ENCODE measurements at places on chromosomes 1 and 21.

DNA sequence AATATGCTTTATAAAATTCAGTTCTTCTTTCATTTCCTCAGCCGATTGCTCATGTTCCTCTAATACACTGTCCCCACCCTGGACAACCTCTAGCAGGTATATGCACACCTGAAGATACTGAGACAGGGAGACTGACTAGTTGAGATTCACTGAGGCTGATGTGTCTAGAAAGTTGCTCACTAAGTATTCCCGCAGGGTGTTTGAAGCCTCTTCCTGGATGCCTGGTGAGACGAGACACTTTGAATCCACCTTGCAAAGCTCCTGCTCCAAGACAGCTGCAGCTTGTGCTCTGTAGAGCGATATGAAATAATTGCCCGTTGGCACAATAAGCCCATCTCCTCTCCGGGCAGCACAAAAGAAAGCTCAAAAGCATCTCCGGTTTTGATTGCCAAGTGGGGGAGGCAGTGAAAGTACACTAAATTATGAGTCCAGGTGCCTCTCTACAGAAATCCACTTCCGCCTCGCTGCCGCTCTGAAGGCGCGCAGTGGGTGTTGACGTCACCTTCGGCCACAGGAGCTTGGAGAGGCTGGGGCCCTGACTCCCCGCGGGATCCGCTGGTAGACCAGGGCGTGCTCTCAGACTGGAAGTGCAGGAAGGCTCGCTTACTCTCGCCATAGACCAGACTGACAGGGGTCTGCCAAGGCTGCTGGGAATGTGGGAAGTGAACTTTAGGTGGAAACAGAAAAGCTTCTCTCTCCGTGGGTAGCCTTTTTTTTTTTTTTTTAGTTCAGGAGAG is 46.3 kb downstream of the GPA33 start:
- no peak for DNase-seq

- no peak for DNase-seq
Measured at GRCh38 chr21:44047996-44048560, 36.0 kb downstream of the TRAPPC10 start.

DNA sequence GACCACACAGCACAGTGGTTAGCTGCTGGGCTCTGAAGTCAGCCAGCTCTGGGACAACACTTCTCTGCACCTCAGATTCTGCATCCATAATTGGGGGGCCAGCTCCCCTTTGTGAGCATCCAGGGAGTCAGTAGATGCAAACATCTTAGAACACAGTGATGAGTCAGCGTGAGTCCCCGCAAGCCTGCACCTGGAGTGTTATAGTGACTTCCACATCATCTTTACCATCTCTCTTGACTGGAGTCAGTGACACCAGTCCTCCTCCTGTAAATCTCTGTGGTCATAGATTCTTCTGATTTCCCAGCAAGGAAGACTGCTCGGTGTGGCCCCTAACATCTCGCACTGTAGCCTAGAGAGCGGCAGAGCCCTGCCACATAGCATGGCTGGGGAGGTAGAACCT is 13.9 kb upstream of the EDN2 start:
- DNase-seq, result no peak

DNA sequence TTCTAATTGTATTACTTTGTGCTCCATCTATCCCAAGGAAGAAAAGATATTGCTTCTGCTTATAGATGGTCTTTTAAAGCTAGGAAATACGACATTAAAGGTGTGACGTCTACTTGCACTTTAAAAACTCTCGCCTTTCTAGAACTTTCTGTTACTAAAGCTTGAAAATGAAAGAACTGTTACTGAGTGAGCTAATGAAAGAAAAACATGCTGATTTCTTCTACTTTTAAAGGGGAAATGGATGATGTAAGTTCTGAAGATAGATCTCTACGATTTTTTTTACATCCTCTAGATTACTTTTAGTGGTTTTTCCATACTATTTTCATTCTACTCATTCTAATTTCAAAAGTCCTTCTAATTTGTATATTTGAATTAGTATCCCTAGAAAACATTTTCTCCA is 387.5 kb downstream of the USP25 start:
- no peak for DNase-seq

DNA sequence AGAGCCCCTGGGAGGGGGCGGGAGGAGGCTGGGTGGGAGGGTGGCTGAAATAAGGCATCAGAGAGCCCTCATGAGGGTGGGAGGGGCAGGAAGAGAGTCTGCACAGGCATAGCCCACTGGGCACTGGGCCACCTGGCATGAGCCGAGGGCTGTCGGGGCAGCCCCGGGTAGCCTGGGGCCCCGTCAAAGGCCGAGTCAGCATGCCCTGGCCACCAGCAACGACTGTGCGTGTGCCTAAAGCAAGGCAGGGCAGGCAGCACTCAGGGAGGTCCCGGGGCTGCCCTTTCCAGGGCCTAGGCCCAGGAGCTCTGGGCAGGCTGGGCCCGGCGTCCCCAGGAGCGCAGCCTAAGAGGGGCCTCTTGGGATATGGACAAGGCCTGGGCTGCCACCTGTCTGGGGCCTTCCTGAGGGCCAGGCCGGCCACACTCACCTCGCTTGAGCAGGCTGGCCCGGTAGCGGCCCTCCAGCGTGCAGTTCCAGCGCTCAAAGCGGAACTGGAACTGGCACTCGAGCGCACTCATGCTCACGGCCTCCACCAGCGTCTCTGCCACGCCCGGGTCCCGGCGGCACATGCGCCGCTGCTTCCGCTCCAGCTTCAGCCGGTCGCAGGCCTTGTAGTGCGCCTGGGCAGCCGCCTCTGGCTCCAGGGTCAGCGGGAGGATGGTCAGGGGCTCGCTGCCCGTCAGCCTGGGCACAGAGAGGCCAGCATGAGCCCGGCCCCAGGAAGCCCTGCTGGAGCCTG is 22.7 kb downstream of the WNT9A start:
- DNase-seq, result no peak

- peak; percentile 40 for DNase-seq
Measured at GRCh38 chr1:44934791-44935190, 51.6 kb downstream of the EIF2B3 start.

GRCh38 chr1:8086055-8086454 is 59.9 kb upstream of the ERRFI1 start:
- no peak for DNase-seq

DNA sequence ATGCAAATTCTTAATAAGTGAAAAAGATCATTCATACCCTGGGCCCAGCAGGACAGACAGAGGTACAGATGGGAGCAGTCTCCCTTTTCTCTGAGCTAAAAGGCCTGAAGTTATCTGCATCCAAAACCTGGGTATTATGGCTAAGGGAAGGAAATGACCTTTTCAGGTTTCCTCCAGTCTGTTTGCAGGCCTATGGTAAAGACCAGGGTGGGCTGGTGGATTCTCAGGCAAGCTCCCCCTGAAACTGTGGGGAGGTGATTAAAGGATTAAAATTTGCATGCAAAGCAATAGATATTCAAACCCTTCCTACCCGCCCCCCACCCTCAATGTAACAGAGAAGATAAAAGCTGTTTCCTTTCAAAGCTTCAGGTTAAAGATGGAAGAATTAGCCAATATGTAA is 471.8 kb upstream of the RUNX1 start:
- DNase-seq, result no peak

DNA sequence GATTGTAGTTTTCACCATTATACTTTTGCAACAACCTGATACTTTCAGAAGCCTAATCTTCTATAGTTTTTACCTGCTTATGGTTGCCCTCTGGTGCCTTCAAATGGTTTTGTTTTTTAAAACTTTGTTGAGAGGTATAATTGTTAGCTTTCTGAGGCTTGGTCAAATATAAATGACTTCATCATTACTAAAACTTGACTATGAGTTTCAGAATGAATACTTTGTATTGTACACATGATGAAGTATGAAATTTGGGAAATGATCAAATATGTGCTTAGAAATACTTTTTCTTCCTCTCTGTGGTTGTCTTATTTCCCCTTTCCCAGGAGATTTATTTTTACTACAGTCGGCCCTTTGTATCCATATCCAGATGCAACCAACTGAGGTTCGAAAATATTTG is 151.8 kb upstream of the B3GALT2 start:
- no peak for DNase-seq

- DNase-seq, result no peak
Measured at GRCh38 chr21:42567214-42567555, 53.5 kb downstream of the SLC37A1 start.

- DNase-seq, result no peak
Measured at GRCh38 chr1:84689514-84690396, 506 bp downstream of the SSX2IP start.

DNA sequence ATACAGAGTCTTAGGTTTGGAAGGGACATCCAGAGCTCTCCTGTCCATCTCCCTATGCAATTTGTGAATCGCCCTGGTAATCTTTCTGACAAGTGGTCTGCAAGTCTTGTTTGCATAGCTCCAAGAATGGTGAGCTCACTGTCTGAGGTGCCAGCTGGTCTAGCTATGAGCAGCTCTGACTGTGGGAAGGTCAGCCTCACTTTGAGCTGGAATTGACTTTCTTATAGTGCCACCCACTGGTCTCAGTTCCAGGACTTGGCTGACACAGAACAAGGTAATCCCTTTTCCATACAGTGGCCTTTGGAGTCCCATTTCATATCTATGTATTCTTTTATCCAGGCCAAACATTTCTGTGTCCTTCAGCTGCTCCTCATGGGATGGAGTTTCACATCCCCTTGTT is 95.6 kb upstream of the C8B start:
- no peak for DNase-seq

- DNase-seq, result no peak
Measured at GRCh38 chr1:83692524-83693381, 306.2 kb downstream of the TTLL7 start.

- DNase-seq, result no peak
Measured at GRCh38 chr1:22722901-22723550, 12.4 kb downstream of the EPHB2 start.

GRCh38 chr21:45135122-45135521 is 60.7 kb downstream of the ADARB1 start:
- no peak for DNase-seq

- DNase-seq, result no peak
Measured at GRCh38 chr1:41242342-41243078, 404 bp upstream of the SCMH1 start.

DNA sequence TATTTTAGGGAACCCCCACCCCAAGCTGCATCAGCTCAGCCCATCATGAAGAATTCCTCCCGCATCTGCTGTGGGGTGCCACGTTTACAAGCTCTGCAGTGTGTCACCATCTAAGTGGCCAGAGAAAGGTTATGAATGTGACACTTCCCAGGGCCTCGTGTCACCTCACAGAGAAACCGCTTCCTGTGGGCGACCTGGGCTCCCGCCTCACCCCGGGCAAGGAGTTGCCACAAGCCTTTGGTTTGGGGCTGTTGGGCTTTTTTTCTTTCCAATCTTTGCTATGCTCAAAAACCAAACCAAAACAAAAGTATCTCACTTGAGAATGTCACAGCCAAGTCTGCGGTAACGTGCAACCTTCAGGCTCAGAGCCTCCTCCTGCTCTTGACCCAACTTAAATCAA is 82.1 kb upstream of the ARHGEF16 start:
- DNase-seq, result no peak

GRCh38 chr1:108055387-108055786 is 90.4 kb upstream of the VAV3 start:
- no peak for DNase-seq

DNA sequence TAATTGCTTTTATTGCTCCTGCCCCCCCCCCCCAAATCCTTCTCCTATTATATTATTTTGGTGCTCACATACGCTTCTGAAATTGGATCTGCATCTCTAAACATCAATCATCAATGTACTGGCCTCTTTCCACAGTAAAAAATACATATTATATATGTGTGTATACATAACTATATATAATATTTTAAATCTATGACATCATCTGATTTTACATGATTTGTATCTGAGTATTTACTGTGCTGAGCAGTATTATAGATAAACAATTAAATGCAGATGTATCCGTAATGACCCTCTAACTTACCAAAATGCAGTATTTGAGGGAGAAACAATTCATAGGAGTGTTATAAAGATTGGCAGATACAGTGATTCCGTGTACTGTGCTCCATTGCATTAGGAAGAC is 832 bp downstream of the PLPPR4 start:
- DNase-seq, result no peak

DNA sequence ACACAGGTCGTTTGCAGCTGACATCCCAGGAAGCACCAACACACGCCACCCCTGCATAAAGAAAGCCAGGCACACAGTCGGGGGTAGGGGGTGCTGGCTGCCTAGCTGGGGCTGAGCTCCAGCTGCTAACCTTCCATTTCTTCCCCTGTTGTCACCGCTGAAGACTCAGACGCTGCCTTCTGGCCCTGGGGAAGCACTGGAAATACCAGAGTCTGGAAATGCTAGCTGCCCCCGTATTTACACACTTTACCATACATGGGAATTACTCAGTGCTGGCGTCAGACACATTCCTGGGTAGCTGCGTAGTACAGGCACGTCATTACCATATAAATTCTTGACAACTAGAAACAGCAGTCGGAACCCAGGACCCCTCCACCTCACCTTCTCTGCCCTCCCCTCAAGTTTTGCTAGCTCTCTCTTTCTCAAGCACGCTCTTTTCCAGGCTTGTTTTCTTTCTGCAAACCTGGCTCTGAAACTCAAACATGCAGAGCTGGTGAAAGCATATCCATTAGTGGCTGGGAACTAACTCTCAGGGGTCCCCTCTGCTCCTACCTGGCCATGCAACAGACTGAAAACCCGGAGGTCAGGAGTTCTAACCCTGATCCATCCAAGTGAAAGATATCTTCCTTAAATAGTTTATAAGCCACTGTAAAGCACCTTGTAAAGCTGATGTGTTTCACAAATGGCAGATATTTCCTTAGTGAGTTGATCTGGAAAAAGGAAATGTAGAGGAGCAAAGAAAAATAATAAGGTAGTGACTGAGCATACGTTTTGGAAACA is 3.3 kb downstream of the CSRP1 start:
- no peak for DNase-seq

DNA sequence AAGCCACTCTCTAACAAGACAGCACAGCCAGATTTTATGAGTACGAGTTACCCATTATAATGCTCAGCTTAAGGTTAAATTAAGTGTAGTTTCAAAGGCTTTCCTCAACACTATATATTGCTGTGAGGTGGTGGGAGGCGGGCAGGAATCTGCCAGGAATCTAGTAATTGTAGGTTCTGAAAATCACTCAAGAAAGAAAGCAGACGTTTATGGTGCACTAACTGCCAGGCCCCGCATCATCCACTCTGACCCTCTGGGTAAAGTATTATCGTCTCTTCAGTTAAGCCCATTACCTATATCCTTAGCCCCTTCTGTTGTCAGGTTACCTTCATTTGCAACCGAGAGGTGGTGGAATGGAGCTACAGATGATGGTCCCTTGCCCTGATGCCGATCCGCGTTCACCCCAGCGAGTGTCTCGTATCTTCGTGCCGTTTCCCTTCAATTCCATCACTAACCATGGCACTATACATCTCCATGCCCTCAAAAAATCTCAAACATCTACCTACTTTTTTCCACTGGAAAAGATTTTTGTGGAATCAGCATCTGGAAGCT is 12.4 kb downstream of the HMGN1 start:
- DNase-seq, result no peak

DNA sequence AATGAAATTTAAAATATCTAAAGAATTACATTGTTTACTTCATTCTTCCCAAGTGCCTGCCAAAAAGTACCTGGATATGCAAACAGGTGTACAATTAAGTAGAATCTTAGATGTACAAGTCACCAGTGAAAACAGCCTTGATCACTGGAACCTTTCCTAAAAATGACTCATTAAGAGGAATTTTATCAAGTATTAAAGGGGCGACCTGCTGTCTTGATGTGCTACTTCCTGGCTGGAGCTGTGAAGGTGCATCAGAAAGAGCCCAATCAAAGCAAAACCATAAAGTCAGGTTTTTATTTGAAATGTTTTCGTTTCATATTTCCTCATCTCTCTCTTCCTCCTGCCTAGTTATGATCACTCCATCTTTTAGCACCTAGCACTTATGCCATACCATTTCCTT is 33.4 kb downstream of the IFI44 start:
- no peak for DNase-seq

- DNase-seq, result no peak
Measured at GRCh38 chr21:14591882-14592281, 45.8 kb upstream of the SAMSN1 start.

GRCh38 chr1:204051718-204052117 is 21.2 kb upstream of the SOX13 start:
- DNase-seq, result no peak

Measured in D721Med (cell line).